ENCODE measurements at places on chromosomes 13 and 19. TPM values are rescaled to one million over a fixed set of nuclear protein-coding genes. Genes with fewer than 3 reads are reported as not detected.
A peak's percentile ranks its signal among the peaks of the same experiment; 100 is the strongest.

- peak; percentile 29 for DNase-seq
Measured at GRCh38 chr13:67416047-67416925, 186.2 kb upstream of the PCDH9 start.

DNA sequence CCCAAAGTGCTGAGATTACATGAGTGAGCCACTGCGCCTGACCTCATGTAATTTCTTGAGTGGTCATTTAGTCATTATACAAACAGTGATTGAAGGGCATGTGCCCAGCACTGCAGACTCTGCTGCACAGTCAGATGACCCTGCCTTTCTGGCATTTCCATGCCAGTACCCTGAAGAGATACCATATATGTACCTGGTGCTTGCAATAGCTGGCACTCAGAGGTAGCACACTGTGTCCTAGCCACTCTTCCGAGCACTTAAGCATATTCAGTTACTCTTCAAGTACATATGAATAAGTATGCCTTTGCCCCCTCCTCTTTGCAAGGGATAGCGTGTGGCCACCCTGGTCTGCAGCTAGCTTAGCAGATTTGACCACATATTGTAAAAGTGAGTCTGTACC is 15.5 kb downstream of the STX10 start:
- DNase-seq = no peak

DNA sequence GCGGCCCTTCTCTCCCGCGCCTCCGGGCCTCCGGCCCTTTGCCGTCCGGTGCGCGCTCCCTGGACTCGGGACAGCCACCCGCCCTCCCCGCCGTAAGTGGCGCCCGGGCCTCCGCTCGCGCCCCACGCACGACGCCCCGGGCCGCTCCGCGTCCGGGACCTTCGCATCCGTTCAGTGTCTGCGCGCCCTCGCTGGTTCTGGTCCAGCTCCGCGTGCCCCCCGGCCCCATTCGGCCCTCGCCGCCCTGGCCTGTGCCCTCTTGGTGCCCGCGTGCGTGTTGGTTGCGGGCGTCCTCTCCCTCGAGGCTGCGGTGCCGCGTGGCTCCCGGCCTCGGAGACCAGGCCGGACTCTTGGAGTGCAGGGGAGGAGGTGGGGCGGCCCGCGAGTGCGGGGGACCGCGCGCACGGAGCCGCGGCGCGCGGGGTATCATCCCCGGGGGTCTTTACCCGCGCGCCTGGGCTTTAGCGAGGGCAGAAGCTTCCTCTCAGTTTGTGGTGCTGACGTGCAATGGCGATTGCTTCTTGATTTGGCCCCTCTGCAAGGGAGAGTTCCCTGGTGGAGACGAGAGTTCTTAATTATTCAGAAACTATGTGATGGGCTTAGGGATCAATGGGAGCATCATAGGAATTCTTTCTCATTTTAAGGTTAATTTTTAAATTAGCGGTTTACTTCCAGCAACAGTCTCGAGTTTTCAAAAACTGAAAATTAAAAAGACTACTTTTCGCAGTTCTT is 757 bp downstream of the WASF3 start:
- no peak for DNase-seq

GRCh38 chr19:15643387-15643786 is 2.7 kb downstream of the CYP4F3 start:
- DNase-seq = no peak

DNA sequence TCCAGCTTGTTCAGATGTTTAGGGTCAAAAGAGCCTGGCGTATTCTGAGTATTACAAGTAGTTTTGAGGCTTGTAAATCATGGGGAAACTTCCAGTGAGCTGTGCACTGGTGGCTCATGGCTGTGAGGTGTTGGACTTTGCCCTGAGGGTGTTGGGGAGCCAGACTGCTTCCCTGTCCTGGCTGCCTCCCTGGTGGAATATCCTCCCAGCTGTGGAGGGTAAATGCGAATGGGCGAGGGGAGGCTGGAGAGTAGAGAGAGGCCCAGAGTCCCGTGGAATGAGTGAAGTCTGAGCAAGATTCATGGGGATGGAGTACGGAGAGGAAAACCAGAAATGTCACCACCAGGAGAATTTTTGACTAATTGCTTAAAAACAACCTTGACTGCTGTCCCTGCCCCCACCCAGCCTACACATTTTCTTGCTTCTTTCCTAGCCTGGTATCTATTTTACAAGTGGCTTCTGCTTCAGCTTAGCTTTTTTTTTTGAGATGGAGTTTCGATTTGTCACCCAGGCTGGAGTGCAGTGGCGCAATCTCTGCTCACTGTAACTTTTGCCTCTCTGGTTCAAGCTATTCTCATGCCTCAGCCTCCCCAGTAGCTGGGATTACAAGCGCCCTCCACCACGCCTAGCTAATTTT is 3.7 kb downstream of the SNRPA start:
- DNase-seq = peak; percentile 60

- peak; percentile 33 for DNase-seq
Measured at GRCh38 chr13:67554286-67554685, 324.1 kb upstream of the PCDH9 start.

DNA sequence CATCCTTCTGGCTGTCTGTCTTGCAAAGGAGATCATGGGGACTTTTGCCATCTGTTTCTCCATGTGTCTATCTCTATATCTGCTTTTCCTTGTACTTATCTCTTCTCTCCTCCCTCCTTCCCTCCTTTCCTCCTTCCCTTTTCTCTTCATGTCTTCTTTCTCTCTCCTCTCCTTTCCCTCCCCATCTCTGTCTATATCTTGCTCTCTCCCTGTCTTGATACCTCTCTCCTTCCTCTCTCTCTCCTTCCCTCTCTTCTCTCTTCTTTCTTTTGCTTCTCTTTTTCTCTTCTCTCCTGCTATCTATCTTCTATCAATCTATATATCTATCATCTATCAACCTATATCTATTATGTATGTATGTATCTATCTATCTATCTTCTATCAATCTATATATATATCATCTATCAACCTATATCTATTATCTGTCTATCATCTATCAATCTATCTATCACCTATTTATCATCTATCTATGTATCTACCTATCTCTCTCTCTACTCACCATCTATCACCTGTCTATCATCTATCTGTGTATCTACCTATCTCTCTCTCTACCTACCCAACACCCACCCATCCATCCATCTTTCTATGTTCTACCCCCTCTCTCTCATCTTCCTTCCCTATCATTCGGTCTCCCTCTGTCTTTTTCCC is 27.5 kb downstream of the SPTBN4 start:
- DNase-seq = no peak

GRCh38 chr13:33644581-33645543 is 173.1 kb upstream of the RFC3 start:
- DNase-seq = no peak

- no peak for DNase-seq
Measured at GRCh38 chr13:86142080-86142479, 342.9 kb upstream of the SLITRK6 start.

DNA sequence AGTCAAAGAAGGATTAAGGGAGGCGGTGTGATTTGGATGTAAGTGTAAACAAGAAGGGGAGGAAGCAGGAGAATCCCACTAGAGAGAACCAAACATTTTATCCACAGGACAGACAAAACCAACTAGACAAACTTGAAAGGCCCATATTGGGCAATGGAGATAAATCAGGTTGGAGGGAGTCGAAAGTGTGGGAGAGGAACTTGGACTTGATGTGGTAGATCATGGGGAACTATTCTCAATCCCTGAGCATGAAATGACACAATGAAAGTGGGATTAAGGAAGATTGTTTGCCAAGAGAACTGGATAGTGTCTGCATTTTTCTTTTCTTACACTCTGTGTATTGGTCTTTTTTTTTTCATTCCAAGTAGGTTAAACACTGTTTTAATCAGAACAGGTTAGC is 17.9 kb downstream of the GPR183 start:
- DNase-seq = no peak

- no peak for DNase-seq
Measured at GRCh38 chr13:25691654-25692053, 319.9 kb downstream of the ATP8A2 start.

GRCh38 chr13:73607489-73608156 is 526.6 kb downstream of the KLF12 start:
- DNase-seq = no peak

- no peak for DNase-seq
Measured at GRCh38 chr13:79447741-79448140, 33.2 kb upstream of the NDFIP2 start.

DNA sequence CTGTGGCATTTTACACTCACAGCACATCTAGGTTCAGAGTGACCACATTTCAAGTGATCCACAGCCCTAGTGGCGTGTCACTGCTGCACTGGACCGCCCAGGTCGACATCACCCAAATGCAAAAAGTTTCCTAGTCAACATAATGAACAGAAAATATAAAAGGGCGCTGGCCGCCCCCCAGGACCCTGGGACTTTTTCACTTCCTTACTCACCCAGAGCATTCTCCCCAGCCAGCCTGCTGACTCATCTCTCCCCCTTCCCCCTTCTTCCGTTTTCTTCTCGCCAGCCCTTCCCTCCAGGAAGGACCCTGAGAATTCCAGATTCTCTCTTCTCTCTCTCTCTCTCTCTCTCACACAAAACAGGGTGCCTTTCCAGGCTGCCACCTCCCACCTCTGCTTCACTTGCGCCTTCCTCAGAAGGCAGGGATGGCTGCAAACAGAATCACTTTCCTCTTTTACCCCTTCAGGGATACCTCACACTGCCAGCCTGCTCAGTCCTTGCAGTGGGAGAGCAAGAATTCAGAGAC is 21.0 kb upstream of the GRWD1 start:
- peak; percentile 60 for DNase-seq

- peak; percentile 44 for DNase-seq
Measured at GRCh38 chr19:49058562-49058961, 1.0 kb upstream of the CGB7 start.

- DNase-seq = no peak
Measured at GRCh38 chr13:52961987-52962386, 66.6 kb upstream of the OLFM4 start.

GRCh38 chr13:104297075-104297474 is 1230.9 kb upstream of the SLC10A2 start:
- DNase-seq = no peak

DNA sequence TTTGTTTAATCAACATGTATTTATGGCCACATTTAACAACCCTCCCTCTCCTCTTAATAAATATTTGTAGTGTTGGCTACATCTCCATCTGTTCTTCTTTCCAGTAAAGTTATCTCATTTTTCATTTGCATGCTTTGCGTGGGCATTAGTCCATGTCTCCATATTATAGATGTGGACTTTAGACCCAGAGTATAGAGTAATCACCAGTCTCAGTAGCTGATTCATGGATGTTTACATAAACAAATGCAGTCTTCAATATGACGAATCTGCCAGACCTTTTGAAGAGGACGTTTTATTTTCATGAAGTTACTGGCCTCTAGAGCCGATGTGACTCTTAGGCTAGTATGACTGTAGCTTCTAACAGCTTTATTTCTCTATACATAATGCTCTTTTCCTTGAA is 1546.2 kb downstream of the OLFM4 start:
- no peak for DNase-seq

- DNase-seq = no peak
Measured at GRCh38 chr19:6263735-6264444, 15.9 kb downstream of the MLLT1 start.

- no peak for DNase-seq
Measured at GRCh38 chr13:34655554-34655953, 286.5 kb upstream of the NBEA start.

GRCh38 chr13:84279166-84279565 is 396.9 kb upstream of the SLITRK1 start:
- DNase-seq = no peak

GRCh38 chr19:48698046-48698445 is 2.3 kb downstream of the FUT2 start:
- peak; percentile 87 for DNase-seq

DNA sequence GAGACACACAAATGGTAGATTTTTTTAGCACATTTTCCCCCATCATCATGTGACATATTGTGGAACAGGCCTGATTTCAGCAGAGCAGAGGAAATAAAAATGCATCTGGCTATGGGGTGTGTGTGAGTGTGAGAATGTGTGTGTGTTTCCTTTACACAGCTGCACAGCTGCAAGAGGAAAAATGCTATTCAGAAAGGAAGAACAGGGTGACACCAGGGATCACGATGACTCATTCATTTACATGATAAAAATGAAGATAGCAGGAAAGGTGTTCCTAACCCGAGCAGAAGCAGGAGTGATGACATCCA is 469.5 kb upstream of the TSHZ3 start:
- DNase-seq = no peak

GRCh38 chr19:2648528-2648937 is 54.0 kb downstream of the GNG7 start:
- DNase-seq = peak; percentile 87

DNA sequence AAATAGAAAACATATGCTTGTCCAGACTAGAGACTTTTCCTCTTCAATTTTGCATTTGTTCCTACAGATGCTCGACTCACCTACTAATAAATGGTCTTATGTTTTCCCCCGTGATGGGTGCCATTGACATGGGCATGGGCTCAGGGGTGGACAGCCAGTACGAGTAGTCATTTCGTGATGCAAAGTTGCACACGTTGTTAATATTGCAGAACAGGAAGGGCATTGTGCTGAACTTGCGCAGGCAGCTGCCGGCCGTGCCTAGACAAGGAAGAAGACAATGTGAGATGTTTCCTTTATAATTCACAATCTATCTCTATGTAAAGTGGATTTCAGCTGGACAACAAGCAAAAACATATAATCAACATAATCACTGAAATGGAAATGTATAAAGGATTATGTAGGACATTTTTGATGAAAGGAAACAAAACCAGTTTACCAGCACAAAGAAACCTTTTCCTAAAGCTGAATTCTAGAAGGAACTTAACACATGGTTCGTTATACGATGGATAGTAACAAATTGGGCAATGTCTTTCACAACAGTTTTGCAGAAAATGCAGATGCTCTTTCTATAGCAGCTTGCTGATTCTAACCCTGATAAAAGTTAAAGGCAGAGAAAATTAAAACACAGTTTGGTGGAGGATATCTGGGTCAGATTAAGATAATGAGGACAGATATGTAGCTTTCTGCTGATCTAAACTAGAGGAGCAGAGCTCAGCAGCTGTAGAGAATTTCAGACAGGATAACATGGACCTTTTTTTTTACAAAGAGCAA is 145.7 kb downstream of the COL4A1 start:
- DNase-seq = no peak

DNA sequence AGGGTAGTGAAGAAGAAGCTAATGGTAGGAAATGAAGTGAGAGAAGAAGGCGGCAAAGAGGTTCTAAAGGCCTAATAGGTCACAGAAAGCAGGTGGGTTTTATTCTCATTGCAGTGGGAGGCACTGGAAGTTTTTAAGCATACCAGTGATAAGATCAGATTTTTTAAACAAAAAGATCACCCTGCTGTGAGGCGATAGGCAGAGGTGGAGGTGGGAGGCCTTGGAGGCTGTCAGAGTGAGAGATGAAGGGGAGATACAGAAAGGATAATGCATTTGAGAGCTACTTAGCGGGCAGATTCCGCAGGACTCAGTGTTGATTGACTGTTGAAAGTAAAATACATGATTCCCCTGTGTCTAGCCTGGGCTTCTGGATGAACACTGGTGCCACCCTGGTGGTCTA is 116.7 kb upstream of the FRY start:
- no peak for DNase-seq

The CADM4 gene
- not detected for total RNA-seq

The KLK14 gene
- not detected for total RNA-seq

The CEACAM6 gene
- not detected for total RNA-seq

The PBX4 gene
- 8.3 TPM for total RNA-seq

The ZIC5 gene
- not detected for total RNA-seq

The HSH2D gene
- total RNA-seq = 6.2 TPM

The SELENOV gene
- total RNA-seq = not detected

The LAIR1 gene
- 0.87 TPM for total RNA-seq

The TNFAIP8L1 gene
- 9.5 TPM for total RNA-seq

The ZNF557 gene
- total RNA-seq = 7.2 TPM

The ZIK1 gene
- total RNA-seq = 0.89 TPM

The RFPL4A gene
- total RNA-seq = not detected

The ZNF560 gene
- not detected for total RNA-seq

The RAB3A gene
- 2.2 TPM for total RNA-seq

Measured in stomach (tissue), 19 donors.